ENCODE measurements at places on chromosomes 16 and 17.
A peak's percentile ranks its signal among the peaks of the same experiment; 100 is the strongest.

DNA sequence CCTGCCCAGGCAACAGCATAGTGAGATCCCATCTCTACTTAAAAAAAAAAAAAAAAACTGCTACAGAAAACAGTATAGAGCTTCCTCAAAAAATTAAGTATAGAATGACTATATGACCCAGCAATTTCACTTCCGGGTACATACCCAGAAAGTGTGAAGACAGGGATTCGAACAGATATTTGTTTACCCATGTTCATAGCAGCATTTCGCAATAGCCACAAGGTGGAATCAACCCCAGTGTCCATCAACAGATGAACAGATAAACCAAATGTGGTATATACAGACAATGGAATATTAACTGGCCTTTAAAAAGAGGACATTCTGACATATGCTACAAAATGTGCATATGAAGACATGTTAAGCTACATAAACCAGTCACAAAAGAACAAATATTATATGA lies 95.5 kb downstream of the CHD9NB start:
- no peak for DNase-seq

DNA sequence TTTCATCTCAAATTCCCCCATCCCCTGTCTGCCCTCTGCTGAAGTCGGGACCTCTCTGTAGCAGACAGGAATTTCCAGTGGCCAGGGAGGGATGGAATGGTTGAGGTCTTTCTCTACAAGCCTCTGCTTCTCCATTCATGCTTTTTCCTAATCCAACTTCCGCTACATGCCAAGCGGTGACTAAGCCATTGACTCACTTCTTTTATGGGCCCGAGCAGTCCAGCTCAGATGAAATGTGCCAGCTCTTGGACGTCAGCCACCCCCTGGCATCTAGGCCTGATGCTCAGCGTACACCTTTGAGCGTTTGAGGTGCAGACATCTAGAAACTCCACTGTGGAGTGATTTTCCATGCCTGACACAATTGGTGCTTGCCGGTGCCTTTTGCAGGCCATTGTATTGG lies 40.7 kb upstream of the GPR139 start:
- no peak for DNase-seq

GRCh38 chr17:17366941-17367875 lies 64.0 kb downstream of the NT5M start:
- DNase-seq: no peak

DNA sequence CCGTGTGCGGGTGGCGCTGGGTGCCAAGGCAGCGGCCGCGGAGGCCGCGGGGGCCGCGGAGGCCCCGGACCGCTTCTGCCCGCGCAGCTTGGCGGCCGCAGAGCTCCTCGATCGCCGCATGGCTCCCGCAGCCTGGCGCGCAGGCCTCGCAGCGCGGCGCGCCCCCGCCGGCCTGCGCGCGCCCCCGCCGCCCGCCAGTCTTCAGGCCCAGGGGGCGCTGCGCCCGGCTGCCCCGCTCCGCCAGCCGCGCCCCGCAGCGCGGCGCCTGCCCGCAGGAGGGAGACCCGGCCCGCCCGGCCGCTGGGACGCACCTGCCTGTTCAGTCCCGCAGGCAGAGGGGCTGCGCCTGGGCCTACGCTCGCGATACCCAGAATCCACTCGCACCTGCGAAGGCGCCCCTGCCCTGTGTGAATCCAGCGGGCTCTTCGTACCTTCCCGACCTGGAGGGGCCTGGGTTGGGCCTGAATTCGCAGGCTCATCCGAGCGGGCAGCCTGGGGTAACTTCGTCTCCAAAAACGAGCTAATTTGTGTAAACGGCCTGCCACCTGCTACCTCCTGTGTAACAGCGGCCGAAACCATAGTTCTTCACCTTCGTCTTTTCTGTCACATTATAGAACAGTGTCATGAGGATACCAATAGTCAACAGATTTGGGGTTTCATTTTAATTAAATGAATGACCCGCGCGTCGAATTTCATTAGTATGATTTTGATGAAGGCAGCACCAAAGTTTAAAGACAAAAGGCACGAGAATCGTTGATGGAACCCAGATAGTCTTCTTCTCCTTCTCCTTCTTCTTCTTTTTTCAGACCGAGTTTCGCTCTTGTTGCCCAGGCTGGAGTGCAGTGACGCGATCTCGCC lies at the start of gene CENPV:
Gene CENPV, minus strand, starts transcription at position 153 of the 858 bp plus-strand sequence. Its CDS starts 33 bp downstream, at position 120.
- peak; percentile 71 for DNase-seq

- no peak for DNase-seq
Observed at GRCh38 chr16:11561454-11561805, 25.3 kb downstream of the LITAF start.

DNA sequence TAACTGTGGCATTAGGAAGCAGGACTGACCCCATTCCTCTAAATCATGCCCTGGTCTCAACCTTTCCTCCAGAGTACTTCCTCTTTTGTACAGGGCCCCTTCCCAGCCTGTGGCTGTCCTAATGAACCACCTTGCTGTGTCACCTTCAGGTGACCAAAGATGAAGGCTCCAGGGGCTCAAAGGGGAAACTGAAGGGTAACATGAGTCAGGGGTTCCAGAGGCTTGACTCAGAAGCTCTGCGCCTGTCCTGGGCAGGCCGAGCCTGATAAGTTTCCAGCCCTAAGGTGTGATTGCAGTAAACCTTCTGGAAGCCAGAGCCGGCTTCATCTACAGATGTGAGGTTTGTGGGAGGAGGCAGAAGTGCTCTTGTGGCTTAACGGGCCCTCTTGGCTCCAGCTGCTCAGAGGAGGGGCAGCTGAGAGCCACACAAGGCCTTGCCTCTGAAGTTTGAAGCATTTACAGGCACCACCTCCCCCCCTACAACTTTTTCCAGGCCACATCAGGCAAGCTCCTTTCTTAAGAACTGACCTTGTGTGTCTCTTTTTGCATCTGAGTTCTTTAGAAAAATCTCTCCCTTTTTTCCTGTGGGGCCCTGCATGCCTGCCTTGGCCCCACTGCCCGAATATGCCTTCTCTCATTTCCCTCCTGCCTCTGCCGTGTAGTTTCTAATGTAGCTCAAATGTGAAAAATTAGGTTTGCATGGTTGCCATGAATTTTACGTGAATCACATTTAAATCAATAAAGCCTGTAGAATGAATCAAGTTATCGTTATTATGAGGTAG lies 149.9 kb downstream of the CLEC16A start:
- DNase-seq: no peak

GRCh38 chr17:60436676-60437075 lies 14.4 kb downstream of the CHCT1 start:
- DNase-seq: no peak

DNA sequence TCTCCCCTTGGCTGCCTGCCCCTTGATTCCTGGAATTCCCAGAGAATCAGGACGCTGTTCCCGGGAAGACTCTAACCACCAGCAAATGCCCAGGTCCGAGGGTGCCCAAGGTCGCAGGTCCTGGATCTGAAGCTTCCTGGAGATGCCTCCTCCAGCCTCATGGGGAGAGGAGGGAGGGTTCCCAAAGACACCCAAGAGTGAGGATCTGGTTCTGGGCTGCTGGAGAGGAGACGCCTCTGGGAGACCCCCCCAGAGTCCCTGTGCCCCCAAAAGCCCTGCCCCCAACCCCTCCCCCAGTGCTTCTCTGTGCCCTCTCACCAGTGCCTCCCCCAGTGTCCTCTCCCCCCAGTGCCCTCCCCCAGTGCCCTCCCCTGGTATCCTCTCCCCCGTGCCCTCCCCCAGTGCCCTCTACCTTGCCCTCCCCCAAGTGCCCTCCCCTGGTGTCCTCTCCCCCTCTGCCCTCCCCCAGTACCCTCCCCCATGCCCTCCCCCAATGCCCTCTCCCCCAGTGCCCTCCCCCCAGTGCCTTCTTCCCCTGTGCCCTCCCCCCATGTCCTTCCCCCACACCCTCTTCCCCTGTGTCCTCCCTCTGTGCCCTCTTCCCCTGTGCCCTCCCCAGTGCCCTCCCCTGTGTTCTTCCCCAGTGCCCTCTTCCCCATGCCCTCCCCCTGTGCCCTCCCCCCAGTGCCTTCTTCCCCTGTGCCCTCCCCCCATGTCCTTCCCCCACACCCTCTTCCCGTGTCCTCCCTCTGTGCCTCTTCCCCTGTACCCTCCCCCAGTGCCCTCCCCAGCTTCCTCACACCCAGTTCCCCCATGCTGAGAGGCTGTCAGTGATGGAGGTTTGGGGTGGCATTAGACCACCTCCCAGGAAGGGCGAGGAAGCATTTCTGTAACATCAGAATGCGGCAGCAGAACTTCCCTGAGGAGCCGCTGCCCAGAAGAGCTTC lies 6.3 kb upstream of the SECTM1 start:
- no peak for DNase-seq

DNA sequence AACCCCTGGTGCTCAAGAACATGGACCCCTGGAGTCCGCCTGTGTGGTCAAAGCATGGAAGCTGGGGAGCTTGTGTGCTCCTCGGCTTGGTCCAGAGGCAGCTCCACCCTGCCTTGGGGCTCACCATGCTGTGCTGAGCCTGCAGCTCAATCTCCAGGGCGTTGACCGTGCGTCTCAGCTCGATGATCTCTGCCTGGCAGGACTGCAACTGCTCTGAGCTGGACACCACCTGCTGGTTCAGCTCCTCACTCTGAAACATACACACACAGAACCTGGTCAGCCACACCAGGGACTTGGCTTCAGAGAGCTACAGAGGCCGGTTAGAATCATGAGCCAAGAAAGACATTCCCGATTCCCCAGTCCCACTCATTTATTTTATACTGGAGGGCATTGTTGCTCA lies 2.7 kb downstream of the KRT35 start:
- no peak for DNase-seq

DNA sequence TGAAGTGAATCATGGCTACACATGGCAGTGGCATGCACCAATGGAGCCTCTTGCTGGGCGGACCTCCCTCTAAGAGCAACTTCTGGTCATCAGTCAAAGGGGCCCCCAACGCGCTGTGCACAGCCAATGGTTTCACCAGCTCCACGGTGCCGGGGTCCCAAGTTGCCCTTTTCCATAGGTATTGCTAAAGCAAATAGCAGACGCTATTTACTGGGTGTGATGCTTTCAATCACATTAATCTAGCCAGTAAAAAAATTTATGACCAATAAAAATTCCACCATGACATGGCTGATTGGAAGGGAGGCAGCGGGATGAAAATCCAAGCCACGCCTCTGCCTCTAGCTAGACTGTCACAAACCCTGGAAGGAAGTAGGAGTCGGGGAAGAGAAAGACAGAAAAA lies 680.3 kb upstream of the SOX9 start:
- no peak for DNase-seq

GRCh38 chr17:42704490-42704836 lies 22.1 kb downstream of the CNTNAP1 start:
- DNase-seq: no peak

GRCh38 chr17:58415371-58416055 lies 1.8 kb downstream of the RNF43 start:
- DNase-seq: no peak

GRCh38 chr16:59324462-59324861 lies 590.3 kb upstream of the GOT2 start:
- no peak for DNase-seq

- no peak for DNase-seq
Observed at GRCh38 chr16:27762441-27762840, 212.5 kb downstream of the KATNIP start.

GRCh38 chr16:16029431-16030011 lies 80.1 kb downstream of the ABCC1 start:
- no peak for DNase-seq

- DNase-seq: no peak
Observed at GRCh38 chr17:38917259-38917658, 8.2 kb upstream of the LASP1NB start.

DNA sequence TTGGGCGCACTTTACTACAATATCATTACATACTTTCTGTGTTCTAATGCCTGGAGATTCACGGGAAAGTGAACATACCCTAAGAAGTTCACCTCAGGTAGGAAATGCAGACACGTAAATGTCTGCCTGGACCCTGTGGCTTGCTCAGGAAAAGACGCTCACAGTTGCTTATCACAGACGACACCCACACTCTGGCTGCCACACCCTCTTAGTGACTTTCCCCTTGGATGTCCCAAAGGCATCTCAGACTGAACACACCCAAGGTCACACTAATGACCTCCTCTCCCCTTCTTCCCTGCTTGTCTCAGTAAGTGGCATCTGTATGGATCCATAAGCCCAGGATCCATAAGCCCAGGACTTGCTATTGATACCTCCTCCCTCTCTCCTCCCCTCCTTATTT lies 32.6 kb downstream of the CDRT15 start:
- no peak for DNase-seq

- DNase-seq: no peak
Observed at GRCh38 chr16:88365244-88365865, 17.4 kb upstream of the ZNF469 start.

GRCh38 chr16:8847623-8848022 lies 21.2 kb downstream of the CARHSP1 start:
- DNase-seq: no peak

- DNase-seq: no peak
Observed at GRCh38 chr16:648071-648780, 939 bp upstream of the WDR90 start.

DNA sequence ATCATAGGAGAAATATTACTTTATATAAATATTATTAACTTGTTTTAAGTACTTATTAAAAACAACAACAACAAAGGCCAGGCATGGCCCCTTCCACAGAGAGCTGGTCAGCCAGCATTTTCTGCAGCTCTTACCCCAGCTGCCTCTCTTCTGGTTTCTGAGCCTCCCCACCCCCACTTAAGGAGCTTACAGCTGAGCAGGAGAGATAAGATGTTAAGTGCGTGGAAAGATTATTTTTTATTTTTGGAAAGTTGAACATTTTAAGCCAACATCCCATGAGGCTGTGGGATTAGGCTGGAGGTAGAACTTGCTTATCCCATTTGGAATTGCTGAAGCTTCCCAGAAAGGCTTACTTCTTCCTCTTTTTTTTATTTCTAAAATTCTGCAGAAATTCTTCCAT lies 401.2 kb downstream of the SEC14L1 start:
- no peak for DNase-seq

DNA sequence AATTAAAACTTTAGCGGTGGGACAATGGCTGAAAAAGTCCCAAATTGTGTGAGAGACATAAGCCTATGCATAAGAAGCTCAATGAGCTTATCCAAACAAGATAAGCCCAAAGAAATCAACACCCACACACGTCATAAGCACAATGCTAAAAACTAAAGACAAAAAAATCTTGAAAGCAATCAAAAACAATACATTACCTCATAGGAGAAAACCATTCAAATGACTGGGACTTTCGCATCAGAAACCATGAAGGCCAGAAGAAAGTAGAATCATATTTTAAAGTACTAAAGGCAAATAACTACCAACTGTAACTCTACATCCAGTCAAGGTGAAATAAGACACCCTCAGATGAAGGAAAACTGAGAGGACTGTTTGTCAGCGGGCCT lies 50.2 kb downstream of the ZCCHC14 start:
- DNase-seq: no peak

GRCh38 chr17:75032720-75033280 lies 14.0 kb downstream of the ATP5PD start:
- DNase-seq: no peak

GRCh38 chr16:89067677-89068443 lies 25.8 kb upstream of the ACSF3 start:
- DNase-seq: no peak
